Nephron progenitor cell (in vitro differentiated cells): ENCODE measurements at places on chromosomes 11 and 22.

GRCh38 chr22:23251445-23252093 is 71.3 kb downstream of the BCR start:
- DNase-seq, result no peak

GRCh38 chr11:73175551-73176144 is 33.5 kb upstream of the FCHSD2 start:
- no peak for DNase-seq

- no peak for DNase-seq
Measured at GRCh38 chr22:28029956-28030355, 110.9 kb upstream of the PITPNB start.

GRCh38 chr11:120146413-120147093 is 8.6 kb upstream of the TRIM29 start:
- DNase-seq, result no peak

DNA sequence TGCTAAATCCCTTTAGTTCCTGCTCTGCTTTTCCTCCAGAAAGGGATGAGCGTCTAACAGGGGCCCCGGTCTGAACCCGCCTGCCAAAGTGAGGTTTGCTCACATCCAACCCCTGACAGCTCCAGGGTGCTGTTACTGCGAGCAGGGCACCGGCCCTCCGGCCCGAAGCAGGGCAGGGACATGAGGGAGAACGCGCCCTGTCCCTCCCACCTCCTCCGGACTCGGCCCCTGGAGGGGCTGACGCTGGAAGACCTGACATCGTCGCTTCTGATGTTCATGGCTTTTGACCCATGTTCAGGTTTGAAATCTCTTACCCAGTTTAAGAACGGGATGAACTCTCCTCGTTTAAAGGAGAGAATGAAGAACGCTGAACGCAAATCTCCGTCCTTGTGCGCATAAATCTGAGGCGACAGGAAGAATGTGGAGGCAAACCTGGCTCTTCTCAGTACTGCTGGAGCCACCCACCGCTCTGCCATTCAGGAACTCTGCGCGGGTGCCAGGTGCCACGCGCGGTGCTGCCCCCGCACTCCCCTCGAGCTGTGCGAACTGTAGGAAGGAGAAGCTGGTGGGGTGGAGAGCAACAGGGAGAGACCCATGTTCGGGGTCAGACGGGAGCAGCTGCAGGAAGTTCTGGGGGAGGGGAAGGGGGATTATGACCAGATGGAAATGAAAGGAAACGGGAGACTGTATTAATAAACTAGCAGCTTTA is 826 bp upstream of the EEF1G start:
- peak; percentile 53 for DNase-seq

- no peak for DNase-seq
Measured at GRCh38 chr11:104410336-104410735, 246.4 kb upstream of the PDGFD start.

DNA sequence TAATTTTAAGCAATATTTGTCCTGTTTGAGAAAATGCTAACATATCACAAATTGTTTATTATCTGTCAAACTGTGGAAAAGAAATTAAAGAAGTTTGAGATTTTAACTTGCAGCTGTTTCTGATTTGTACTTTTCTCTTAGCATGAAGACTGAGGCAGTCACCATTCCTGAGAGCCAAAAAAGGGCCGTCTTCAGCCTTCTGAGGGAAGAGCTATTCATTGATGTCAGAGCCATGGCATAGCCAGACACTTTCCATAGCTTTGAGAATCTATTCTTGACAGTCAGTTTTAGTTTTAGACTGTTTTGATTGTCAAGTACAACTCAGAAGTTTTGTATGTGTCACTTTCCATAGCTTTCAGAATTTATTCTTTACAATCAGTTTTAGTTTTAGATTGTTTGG is 32.1 kb downstream of the YAP1 start:
- no peak for DNase-seq

DNA sequence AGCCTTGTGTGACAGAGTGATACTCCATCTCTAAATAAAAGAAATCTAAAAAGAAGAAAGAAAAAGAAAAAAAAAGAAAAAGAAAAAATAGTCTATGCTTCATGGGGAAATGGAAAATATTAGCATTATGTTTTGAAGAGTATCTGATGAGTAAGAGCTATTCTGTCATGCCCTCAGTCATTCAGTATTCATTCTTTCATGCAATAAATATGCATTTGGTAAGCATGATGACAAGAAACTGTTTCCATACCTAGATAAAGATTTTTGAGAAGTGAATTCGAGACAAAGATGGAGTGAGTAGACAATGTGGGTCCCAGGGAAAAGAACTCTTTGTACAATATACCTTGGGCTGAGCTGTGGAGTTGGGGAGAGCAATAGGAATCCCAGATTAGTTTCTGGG is 6.2 kb upstream of the IFTAP start:
- no peak for DNase-seq

- no peak for DNase-seq
Measured at GRCh38 chr11:22671751-22672150, 5.3 kb downstream of the GAS2 start.

- no peak for DNase-seq
Measured at GRCh38 chr11:62048100-62048499, 75.7 kb upstream of the INCENP start.

DNA sequence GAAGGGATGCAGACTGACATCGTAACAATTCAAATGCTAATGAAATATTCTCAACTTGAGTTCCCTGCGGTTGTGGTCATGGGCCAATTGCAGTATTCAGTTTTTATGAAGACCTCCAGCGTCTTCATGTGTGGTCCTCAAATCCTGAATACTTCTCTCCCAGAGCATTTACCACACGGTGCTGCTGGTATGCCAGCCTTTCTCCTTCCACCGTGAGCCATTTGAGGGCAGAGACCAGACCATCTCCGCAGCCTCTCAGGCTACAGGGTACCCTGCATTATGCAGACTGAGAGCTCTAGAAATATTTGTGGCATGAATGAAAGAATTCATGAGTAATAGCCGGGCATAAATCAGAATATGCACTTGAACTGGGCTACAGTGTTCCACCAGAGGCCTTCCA is 289.7 kb downstream of the ST3GAL4 start:
- DNase-seq, result no peak

DNA sequence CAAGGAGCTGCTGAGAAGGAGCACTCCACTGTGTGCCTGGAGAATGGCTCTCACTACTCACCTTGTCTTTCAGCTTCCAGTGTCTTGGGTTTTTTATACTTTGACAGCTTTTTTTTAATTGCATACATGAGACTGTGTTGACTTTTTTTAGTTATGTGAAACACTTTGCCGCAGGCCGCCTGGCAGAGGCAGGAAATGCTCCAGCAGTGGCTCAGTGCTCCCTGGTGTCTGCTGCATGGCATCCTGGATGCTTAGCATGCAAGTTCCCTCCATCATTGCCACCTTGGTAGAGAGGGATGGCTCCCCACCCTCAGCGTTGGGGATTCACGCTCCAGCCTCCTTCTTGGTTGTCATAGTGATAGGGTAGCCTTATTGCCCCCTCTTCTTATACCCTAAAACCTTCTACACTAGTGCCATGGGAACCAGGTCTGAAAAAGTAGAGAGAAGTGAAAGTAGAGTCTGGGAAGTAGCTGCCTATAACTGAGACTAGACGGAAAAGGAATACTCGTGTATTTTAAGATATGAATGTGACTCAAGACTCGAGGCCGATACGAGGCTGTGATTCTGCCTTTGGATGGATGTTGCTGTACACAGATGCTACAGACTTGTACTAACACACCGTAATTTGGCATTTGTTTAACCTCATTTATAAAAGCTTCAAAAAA is 72.6 kb downstream of the NCAPD3 start:
- no peak for DNase-seq

DNA sequence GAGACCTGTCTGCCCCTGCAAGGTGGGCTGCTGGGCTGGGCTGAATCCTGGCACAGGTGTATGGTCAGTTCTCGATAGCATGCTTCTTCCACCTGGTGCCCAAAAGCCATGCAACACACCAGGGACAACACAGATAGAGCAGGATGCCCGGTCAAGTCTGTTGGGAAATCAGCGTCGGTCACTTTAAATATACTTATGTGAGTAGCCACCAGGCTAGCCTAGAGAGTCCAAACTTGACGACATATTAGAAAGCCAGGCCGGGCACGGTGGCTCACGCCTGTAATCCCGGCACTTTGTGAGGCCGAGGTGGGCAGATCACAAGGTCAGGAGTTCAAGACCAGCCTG is 8.9 kb downstream of the C1QTNF6 start:
- no peak for DNase-seq

DNA sequence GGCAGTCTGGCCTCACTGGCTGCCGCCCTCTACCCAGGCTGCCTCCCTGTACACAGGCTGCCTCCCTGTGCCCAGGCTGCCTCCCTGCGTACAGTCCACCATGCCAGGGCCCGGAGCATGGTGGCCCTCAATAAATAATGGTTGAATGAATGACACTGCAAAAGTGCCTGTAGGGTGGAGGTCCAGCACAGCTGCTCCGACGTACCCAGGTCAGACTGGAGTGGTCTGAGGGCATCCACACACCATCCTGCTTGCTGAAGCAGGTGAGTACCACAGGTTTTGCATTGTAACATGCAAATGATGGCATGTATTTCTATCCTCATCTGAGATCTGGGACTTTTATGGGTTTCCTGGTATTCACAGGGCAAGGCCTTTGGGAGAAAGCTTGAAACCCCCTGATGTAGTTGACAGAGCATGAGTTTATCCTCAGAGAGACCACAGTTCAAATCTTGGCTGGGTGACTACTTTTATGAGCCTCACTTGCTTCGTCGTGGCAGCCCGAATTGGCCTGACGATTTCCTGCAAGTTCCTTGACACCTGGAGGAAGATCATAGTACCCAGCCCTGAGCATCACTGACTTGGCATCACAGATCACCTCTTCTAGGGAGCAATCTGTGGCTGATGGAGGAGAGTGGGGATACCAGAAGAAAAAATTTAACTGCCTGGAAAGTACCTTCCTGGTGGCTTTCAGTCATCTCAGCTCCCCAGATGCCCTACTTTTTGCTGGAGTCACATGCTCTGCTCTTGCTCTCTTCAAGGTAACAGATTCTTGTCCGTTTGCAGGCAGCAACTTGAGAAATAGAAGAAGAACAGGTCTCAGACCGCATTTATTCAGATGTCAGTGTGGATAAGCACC is 16.0 kb upstream of the CYB5R3 start:
- no peak for DNase-seq

- DNase-seq, result peak; percentile 33
Measured at GRCh38 chr11:20372081-20372626, 8.6 kb downstream of the HTATIP2 start.

- peak; percentile 15 for DNase-seq
Measured at GRCh38 chr22:24289741-24290163, 19.1 kb downstream of the SPECC1L start.

DNA sequence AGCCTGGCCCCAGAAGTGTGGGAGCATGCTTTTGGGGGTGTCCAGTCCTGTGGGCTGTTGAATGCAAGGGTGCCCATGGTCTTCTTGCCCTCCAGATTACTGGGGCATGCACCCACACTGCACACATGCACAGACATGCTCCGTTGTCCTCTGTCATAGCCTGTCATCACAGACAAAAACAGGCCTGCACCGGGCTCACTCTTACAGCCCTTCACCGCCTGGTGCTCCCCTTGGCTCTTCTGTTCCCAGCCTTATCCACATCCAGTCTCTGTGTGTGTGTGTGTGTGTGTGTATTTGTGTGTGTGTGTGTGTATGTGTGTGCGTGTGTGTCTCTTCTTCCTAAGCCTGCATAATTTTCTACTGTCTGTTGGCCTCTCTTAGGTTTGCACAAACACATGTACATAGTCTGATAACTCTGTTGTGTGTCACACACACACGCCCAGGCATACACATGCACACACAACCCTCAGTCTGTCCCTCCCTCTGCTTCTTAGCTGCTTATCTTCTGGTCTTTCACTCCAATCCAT is 23.4 kb upstream of the NECTIN1 start:
- no peak for DNase-seq

DNA sequence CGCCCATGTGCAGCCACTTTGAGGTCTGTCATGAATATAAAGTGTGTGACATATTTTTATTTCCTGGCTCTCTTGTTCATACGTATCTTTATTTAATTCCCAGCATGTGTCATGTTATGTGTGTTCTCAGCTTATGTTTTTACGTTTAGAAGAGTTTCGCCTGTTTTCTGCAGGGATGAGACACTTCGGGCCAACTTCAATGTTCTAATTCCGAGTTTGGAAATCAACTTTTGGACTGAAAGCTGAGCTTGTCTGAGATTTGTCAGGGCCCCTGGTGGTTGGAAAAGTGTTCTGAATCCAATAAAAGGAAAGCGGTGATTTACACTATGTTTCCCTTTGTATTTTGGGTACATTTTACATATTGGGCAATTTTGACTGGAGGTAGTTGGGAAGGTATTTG is 810.7 kb downstream of the TBC1D22A start:
- no peak for DNase-seq

- no peak for DNase-seq
Measured at GRCh38 chr11:38339835-38340440, 1741.9 kb upstream of the RAG2 start.

GRCh38 chr11:33716243-33716642 is 15.6 kb upstream of the C11orf91 start:
- DNase-seq, result no peak

DNA sequence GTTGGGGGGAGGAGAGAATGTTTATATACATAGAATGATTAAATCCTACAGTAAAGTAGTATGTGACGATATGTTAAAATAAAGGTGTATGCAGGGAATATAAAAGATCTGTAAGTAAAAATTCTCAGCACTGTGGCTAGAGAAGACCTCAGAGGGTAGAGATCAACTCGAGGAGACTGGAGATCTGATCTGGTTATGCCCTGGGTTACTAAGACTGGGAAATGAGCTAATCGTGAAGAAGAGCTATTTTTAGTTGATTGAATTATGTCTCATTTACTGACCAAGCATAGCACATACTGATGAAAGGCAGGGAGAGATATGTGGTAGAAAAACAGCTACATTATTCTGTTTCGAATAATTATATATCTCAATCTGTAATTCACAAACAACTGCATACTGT is 42.8 kb upstream of the ALKBH3 start:
- DNase-seq, result no peak

DNA sequence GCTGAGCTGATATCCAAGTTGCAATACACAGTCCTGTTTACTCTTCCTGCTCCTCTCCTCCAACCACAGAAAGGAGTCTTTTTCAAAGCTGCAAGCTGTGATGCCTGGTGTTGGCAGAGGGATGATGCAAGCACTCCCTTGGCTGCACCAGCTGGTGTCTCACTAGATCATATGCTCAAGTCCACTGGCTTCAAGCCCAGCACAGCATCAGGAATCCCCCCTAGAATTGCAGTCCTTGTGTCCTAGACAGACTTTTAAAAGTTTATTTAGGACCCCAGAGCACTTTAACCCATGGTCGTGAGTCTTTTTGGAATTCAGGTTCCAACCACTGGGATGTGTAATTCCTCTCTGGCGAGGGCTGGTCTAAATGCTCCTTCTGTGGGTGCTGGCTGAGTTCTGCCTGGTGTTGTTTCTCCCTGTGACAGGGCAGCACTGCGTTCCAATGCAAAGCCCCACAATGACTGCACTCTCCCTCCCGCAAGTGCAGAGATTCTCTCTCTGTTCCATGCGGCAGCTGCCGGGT is 1.9 kb upstream of the HEPN1 start:
- no peak for DNase-seq

GRCh38 chr11:63761188-63761587 is 7.4 kb downstream of the ZFTA start:
- no peak for DNase-seq

DNA sequence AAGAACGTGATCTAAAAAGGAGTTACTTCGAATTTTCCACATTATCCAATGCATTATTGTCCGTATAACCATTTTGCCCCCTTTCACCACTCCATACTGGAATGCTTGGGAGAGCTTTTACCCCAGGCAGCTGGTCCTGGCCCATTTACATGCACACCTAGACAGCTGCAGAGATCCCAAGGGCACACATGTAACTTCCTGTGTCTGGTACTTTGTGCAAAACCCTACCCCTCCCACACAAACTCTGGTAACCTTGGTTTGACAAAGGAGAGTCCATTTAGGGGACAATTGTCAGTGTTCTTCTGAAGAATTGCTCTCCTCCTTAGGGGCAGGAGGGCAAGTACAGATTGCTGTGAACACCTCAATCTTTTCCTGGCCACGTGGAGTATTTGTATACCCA is 57.3 kb upstream of the SORL1 start:
- DNase-seq, result no peak
